Retina (tissue), 1 donor: ENCODE measurements at places on chromosomes 6 and 20.

- no peak for DNase-seq
Observed at GRCh38 chr20:41268917-41269652, 48.4 kb downstream of the ZHX3 start.

DNA sequence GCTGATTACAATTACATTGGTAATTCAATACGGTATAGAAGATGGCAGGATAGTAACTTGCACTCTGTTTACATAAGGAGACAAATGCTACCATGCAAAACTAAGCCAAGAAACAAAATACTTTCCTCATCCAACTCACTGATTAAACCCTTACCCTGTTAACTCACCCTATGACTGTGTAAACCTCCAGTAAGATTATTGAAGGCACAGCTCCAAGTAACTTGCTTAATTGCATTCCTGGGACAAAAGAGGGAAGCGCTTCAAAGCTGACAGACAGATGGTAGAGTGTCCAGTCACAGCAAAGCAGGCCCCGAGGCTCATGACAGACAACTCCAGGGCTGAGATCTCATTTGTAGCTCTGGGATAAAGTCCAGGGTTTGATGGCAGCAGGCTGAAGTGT lies 6.9 kb upstream of the KIF16B start:
- DNase-seq, result peak; percentile 71

GRCh38 chr6:170093658-170094596 lies 197.0 kb downstream of the DLL1 start:
- peak; percentile 6 for DNase-seq

GRCh38 chr20:50098259-50098658 lies 14.7 kb downstream of the UBE2V1 start:
- DNase-seq, result no peak

GRCh38 chr6:115643762-115644161 lies 416.9 kb downstream of the FRK start:
- no peak for DNase-seq

- peak; percentile 47 for DNase-seq
Observed at GRCh38 chr20:53195876-53196610, 223.9 kb downstream of the TSHZ2 start.

- no peak for DNase-seq
Observed at GRCh38 chr6:11556309-11556708, 18.8 kb downstream of the TMEM170B start.
